Diencephalon (tissue), 1 donor: ENCODE measurements at places on chromosomes 4 and X. TPM values are rescaled to one million over a fixed set of nuclear protein-coding genes. Genes with fewer than 3 reads are reported as not detected.

Gene DMRTC1
- 0.46 TPM for total RNA-seq

Gene ETDA
- total RNA-seq: not detected

Gene SPATA18
- total RNA-seq: 6.0 TPM

Gene PITX2
- 11.8 TPM for total RNA-seq

Gene CXCL8
- 0.23 TPM for total RNA-seq
